Ureter (tissue), 1 donor: ENCODE measurements at places on chromosomes 7 and 10. TPM values are rescaled to one million over a fixed set of nuclear protein-coding genes. Genes with fewer than 3 reads are reported as not detected.

The CLDN4 gene
- total RNA-seq, result 244 TPM

The CACNA2D1 gene
- 20.2 TPM for total RNA-seq

The VPS37D gene
- total RNA-seq, result 0.86 TPM

The UNCX gene
- total RNA-seq, result not detected

The AGK gene
- total RNA-seq, result 43.0 TPM

The BAMBI gene
- 54.8 TPM for total RNA-seq

The EIF5AL1 gene
- total RNA-seq, result 0.94 TPM

The CRTAC1 gene
- 11.9 TPM for total RNA-seq

The SPDYE1 gene
- not detected for total RNA-seq

The COL13A1 gene
- total RNA-seq, result 4.9 TPM

The FOXI2 gene
- total RNA-seq, result 1.1 TPM

The SCIN gene
- total RNA-seq, result 20.2 TPM

The ARHGAP21 gene
- total RNA-seq, result 90.7 TPM

The CLIP2 gene
- total RNA-seq, result 20.0 TPM

The PLEKHS1 gene
- total RNA-seq, result 25.7 TPM

The ADAMTS14 gene
- 2.1 TPM for total RNA-seq

The GPR26 gene
- not detected for total RNA-seq

The SFRP4 gene
- 1.9 TPM for total RNA-seq

The WNT8B gene
- 0.99 TPM for total RNA-seq

The AMZ1 gene
- 0.23 TPM for total RNA-seq

The KCP gene
- total RNA-seq, result 14.5 TPM

The ABCB4 gene
- 4.0 TPM for total RNA-seq

The LDB3 gene
- 15.9 TPM for total RNA-seq

The NAT16 gene
- not detected for total RNA-seq

The MMP21 gene
- not detected for total RNA-seq

The RNLS gene
- total RNA-seq, result 20.8 TPM

The UPF2 gene
- 25.6 TPM for total RNA-seq

The GIMAP6 gene
- 26.3 TPM for total RNA-seq

The TNS3 gene
- total RNA-seq, result 48.7 TPM

The DIP2C gene
- total RNA-seq, result 26.8 TPM

The CPA4 gene
- not detected for total RNA-seq

The THNSL1 gene
- 7.7 TPM for total RNA-seq

The GJD4 gene
- not detected for total RNA-seq

The RSPH10B gene
- 0.44 TPM for total RNA-seq

The HMX3 gene
- not detected for total RNA-seq

The COL28A1 gene
- total RNA-seq, result 3.7 TPM

The ENTPD1 gene
- 74.1 TPM for total RNA-seq

The ABLIM1 gene
- 129 TPM for total RNA-seq

The AKR1D1 gene
- total RNA-seq, result not detected

The GHRHR gene
- total RNA-seq, result not detected

The MOGAT3 gene
- total RNA-seq, result not detected

The TCERG1L gene
- total RNA-seq, result 0.91 TPM
